ENCODE measurements at places on chromosomes 6 and 20. TPM values are rescaled to one million over a fixed set of nuclear protein-coding genes. Genes with fewer than 3 reads are reported as not detected.
A peak's percentile ranks its signal among the peaks of the same experiment; 100 is the strongest.

GRCh38 chr6:52346503-52346902, 15.4 kb upstream of the PAQR8 start:
- DNase-seq, result no peak

DDR1 gene
- 35.4 TPM for polyA plus RNA-seq

DNA sequence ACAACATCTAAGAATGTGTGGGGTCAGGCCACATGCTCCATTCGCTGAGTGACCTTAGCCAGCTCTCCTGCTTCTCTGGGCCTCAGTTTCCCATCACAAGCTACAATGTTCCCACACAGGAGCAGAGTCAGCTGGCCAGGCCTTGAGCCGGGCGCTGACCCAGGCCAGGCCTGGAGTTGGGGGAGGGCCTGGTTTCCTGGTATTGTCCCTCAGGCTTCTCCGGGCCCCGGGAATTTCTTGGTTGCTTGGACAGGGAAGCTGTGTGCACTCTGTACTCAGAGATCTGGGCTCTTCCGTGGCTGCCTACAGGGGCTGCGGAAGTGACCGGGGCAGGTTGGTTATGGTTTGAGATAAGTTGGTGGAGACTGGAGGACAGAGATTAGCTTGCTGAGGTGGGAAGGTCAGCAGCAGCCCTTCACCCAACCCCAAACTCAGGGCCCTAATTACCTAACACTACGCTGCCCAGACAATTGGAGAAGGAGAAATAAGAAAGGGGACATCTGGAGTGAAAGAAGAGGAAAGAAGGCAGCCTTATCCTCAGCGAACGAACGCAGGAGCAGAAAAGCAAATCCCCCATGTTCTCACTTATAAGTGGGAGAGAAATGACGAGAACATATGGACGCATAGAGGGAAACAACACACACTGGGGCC, 6.2 kb downstream of the TGM2 start:
- DNase-seq, result no peak

DNA sequence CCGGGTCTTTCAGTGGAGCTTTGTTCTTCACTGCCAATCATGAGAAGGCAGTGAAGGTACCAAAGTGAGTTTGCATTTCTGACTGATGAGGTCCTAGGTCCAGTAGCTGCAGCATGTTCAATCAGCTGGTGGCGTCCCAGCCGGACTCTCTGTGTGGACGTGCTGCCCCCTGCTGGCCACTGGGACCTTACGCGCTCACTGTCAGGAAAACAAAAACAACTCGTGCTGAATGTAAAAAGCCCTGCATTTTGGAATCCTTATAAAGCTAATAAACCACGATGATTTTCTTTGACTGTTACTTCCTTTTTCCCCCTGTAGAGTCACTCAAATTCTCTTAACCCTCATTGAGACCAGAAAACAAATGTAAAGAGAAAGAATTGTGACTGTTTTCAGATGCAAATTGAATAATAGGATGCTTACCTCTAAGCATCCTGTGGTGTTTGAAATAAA, 4.9 kb upstream of the CD24 start:
- peak; percentile 61 for DNase-seq
